T follicular helper cell (primary cell): ENCODE measurements at places on chromosomes 3 and 15.

DNA sequence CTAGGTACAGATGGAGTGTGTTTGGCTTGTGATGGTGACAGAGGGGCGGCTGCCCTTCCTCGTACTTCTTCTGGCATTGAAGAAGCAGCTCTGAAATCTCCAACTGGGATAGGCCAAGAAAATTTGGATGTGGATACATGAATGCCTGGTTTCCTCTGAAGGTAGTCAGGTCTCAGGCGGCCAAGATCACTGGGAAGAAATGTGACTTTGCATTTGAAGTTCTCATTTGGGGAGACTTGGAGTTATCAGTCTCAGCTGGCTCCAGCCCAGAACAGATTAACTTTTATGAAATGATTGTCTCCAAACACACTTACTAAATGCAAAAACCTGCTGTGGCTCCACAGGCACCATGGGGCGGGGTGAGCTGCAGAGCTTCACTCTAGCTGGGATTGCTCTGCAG is 215.9 kb downstream of the THSD4 start:
- DNase-seq = no peak

- no peak for DNase-seq
Measured at GRCh38 chr15:71182522-71182921, 67.3 kb downstream of the THSD4 start.

- no peak for DNase-seq
Measured at GRCh38 chr15:29534378-29534777, 264.8 kb upstream of the NSMCE3 start.

- no peak for DNase-seq
Measured at GRCh38 chr3:86147119-86147518, 843.8 kb downstream of the VGLL3 start.

DNA sequence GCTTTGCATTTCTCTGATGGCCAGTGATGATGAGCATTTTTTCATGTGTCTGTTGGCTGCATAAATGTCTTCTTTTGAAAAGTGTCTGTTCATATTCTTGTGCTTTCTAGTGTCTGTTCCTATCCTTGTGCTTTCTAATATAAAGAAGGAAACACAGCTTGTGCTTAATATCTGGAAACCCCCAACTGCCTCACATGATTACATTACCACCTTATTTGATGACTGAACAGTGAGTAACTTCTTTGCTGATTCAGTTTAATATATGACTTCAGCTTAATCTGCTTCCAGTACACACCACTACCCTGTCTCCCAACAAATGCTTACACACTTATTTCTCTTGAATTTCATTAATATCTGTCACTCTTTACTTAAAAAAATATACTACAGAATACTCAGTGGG is 835.1 kb downstream of the EDEM1 start:
- no peak for DNase-seq

- no peak for DNase-seq
Measured at GRCh38 chr15:76298986-76299385, 12.3 kb downstream of the ETFA start.

- DNase-seq = no peak
Measured at GRCh38 chr15:47620960-47621681, 96.2 kb upstream of the SEMA6D start.

GRCh38 chr3:111418391-111418790 is 123.6 kb upstream of the CD96 start:
- no peak for DNase-seq

GRCh38 chr3:14016900-14017475 is 107.7 kb downstream of the CHCHD4 start:
- no peak for DNase-seq

- no peak for DNase-seq
Measured at GRCh38 chr15:73328149-73328820, 40.5 kb downstream of the HCN4 start.

- no peak for DNase-seq
Measured at GRCh38 chr3:168364967-168365366, 269.2 kb upstream of the GOLIM4 start.

DNA sequence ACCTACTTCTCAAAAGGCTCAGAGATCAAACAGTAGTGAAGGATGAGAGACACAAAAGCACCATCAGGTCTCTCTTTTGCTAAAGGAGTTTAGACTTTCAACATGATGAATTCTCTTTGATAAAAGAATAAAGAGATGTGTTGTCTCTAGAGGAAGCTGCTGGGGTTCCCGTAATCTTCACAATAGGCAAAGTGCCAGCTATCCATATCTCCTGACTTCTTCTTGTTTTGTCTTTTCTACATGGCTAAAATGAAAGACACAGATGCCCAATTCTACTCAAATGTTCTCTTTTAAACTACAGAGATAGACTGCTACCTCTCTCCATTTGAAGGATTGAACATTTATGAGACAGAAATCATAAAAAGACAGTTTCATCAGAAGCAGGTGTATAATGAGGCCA is 38.4 kb upstream of the TUSC7 start:
- no peak for DNase-seq

- peak; percentile 94 for DNase-seq
Measured at GRCh38 chr3:50358911-50359759, at the start of gene TMEM115. TSS of gene TMEM115 (minus strand) at chr3:50359521. CDS start at chr3:50359063, 458 bp downstream.

DNA sequence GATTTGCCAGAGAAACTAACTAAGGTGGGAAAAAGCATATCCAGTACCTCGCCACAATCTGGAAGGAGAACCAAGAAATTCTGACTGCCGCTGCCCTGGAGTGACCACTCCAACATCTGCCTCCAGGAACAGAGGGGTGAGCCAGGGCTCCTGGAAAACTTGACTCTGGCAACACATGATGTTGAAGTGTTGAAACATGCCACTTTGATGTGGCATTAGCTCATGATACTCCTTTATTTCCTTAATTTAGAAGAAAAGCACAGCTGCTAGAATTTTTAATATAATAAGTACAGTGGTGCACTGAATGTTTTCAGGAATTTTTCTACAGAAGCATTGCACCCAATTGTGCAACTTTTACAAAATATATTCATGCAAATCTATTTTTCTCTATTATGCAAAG is 109.9 kb upstream of the BCL6 start:
- DNase-seq = no peak

DNA sequence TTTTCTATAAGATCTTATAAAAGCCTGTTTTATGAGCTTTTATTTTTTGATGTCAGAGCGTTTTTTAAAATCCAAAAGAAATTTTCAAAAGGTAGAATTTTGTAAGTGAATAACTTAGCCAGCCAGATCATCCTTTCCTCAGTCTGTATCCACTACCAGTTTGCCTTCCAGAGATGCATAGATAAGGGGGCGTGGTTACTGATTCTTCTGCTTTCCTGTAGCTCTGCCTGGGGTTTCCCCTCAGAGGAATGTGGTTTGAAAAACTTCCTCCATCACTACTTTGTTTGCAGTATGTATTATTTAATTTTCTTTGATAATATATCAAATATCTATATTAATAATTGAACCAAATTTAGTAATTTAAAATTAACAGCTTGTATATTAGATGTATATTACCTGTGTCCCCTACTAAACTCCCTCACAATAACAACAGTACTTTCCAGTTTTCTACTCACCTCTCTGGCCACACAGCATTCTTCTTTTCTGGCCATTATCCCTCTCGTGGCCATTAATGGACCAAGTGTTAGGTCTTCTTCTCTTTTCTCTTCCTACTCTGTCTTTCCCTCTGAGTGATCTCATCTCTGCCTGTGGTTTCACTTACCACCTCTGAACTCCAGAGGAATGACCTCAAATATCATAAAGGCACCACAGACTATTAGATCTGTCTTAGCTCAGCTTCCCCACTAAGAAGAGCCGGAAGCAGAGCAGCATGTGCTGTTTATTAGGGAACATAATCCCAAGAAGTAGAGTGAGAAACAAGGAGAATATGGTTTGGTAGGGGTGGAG is 239.7 kb downstream of the UBE2E2 start:
- DNase-seq = no peak

GRCh38 chr3:77160931-77161497 is 121.1 kb downstream of the ROBO2 start:
- DNase-seq = no peak

DNA sequence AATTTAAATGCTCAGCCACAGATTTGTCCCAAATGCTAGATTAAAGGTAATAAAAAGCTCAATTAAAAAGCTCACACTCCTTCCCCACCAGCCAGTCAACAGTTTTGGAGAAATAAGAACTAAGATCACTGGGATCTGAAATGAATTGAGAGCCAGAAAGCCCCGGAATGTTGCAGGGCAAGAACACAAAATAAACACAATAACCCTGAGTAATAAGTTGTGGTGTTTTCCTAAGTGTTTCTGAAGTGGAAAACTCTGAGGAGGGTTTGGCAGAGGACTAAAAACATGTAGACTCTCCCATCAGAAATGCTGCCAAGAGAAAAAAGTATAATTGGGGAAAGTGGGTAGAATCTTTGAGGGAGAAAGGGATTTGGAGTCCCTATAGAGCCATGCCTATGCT is 127.8 kb downstream of the ABI3BP start:
- no peak for DNase-seq

- DNase-seq = no peak
Measured at GRCh38 chr15:82921939-82922338, 30.6 kb downstream of the HOMER2 start.

DNA sequence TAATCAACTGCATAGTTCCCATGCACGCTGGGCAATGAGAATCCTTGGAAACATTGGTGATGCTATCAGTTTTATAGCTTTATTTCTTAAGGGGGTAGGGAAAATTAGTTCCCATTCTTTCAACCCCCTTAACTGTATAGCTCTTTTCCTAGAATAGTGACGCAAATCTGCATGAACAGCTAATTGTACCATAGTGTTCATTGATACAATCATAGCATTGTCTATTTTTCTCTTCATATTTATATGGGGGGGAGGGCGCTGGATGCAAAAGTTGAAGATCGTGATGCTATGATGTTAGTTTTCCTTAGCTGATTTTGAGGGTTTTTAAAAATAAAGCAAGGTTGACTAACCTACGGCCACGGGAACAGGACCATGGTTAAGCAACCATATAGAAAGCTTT is 32.4 kb upstream of the SAMMSON start:
- DNase-seq = no peak

DNA sequence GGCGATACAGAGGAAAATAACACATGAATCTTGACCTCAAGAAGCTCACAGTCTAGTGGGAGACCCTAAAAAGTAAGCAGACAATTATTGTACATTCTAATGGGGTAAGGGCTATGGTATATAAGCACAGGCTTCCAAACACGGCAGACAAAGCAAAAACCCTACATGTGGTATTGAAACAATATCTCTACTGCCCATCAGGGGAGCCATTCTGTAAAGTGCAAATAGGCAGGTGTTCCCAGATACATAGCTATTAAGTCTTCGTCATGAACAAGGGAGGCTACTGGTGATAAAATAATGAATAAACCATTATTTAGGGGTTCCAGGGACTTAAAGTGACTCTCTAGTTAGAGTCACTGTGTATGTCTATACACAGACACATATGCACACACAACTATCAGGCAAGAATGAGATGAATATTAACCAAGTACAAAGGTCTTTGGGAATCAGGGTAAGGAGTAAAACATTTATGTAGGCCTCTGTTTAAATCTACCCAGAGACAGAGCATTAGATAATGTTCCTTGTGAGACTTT is 38.7 kb upstream of the ASB14 start:
- DNase-seq = no peak

- no peak for DNase-seq
Measured at GRCh38 chr3:32501783-32502117, 902 bp downstream of the CMTM6 start.
